ENCODE measurements at places on chromosomes 16 and 17.
A peak's percentile ranks its signal among the peaks of the same experiment; 100 is the strongest.

DNA sequence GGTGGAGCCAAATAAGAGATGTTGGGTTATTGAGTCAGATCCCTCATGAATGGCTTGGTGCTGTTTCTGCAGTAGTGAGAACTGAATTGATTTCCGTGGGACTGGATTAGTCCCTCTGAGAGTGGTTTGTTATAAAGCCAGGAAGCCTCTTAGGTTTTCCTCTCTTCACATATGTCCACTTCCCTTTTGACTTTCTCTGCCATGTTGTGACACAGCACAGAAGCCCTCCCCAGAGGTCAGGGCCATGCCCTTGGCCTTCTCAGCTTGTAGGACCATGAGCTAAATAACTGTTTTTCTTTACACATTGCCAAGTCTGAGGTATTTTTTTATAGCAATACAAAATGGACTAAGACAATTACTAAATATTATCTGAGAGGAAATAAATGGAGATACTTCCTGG, 10.3 kb upstream of the HAPSTR1 start:
- no peak for DNase-seq

DNA sequence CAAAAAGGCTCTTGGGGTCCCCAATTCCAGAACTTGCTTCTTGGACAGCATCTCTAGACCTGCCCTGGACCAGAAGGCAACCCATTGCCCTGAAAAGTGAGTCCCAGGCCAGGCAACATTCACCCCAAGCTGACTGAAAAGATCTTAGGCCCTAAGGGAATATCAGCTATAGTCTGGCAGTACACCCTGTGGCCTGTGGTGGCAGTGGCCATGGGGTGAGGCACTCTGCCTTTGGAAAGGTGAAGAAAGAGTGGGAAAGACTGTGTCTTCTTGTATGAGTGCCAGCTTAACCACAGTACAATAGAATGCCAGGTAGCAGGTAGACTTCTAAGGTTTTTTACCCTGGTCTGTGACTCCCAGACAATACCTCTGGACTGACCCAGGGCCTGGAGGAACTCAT, 564.5 kb downstream of the CDH8 start:
- no peak for DNase-seq

DNA sequence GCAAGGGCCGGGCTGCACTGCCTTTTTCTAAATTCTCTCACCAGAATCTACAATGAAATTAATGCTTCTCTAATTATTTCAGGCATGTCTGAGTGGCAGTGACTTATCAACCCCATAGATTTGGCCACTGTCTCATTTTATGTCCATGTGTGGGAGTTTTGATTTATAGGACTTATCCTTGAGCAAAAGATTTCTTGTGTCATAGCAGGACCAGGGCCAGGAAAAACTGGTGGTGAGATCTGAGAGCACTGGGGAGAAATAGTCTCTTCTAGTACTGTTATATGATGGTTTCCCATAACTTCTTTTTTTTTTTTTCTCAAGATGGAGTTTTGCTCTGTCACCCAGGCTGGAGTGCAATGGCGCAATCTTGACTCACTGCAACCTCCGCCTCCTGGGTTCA, 1.5 kb upstream of the KRT23 start:
- no peak for DNase-seq

DNA sequence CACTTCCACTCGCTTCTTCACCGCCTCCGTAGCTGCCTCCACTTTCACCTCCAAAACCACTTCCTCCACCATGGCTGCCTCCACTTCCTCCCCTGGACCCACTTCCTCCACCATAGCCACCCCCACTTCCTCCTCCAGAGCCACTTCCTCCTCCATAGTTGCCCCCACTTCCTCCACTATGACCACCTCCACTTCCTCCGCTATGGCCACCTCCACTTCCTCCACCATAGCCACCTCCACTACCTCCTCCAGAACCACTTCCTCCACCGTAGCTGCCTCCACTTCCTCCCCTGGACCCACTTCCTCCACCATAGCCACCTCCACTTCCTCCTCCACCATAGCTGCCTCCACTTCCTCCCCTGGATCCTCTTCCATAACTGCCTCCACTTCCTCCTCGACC, 4.5 kb downstream of the KRT9 start:
- DNase-seq = no peak

- no peak for DNase-seq
Measured at GRCh38 chr16:86070484-86070883, 171.5 kb downstream of the IRF8 start.

DNA sequence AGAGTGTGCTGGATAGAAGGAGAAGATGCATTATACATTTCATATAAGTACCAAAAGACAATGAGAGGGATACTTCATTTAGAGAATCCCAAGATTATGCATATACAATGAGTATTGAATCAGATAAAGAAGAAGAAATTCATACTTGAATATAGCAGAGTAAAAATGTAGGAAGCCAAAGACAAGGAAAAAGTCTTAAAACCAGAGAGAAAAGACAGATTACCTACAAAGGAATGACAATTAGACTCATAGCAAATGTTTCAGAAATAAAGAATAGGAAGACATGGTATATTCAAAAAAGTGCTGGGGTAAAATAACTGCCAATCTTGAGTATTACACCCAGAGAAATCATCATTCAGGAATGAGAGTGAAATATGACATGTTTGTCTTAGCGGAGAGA, 6.8 kb upstream of the MSI2 start:
- DNase-seq = no peak

- DNase-seq = peak; percentile 76
Measured at GRCh38 chr17:9937901-9938300, 32.8 kb upstream of the RCVRN start.

DNA sequence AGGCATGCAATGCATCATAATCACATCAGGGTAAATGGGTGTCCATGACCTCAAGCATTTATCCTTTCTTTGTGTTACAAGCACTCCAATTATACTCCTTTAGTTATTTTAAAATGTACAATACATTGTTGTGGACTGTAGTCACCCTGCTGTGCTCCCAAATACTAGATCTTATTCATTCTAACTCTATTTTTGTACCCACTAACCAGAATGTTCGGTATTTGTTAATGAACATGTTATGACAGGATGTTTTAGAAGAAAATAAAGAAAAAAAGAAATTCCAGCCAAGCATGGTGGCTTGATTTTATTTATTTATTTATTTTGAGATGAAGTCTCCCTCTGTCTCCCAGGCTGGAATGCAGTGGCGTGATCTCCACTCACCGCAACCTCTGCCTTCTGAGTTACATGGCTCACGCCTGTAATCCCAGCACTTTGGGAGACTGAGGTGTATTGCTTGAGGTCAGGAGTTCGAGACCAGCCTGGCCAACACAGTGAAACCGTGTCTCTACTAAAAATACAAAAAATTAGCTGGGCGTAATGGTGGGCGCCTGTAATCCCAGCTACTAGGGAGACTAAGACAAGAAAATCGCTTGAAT, 1.8 kb upstream of the NDE1 start:
- DNase-seq = no peak

- no peak for DNase-seq
Measured at GRCh38 chr16:23694265-23694643, 15.6 kb downstream of the PLK1 start.

GRCh38 chr17:9290226-9290613, 268.9 kb downstream of the NTN1 start:
- no peak for DNase-seq

All from astrocyte of the cerebellum (primary cell).